ENCODE measurements at places on chromosomes 12 and 14.

DNA sequence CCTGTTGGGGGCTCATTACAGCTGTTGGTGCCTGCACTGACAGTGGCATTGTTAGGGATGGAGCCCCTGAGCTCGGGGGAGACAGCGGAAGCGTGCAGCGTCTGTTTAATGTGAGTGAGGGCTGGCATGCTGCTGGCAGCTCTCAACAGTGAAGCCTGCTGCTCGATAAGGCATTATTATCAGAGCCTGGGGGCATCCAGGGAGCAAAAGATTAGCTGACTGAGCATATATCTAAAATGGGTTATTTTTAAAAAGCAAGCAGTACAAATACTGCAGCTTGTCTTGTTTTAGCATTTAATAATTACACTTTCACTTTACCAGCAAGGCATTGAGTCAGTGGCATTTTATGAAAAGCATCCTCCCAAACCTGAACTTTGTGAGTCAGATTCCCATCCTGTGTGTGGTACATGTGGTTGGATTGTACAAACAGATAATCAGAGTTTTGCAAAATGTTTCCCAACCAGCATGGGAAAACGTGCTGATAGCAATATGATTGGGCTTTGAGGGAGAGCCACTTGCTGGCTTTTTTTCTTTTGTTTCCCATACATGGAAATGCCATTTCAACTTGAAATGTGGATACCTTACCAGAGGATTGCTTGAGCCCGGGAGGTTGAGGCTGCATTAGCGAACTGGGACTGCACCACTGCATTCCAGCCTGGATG is 150.8 kb downstream of the PRKCH start:
- no peak for DNase-seq

DNA sequence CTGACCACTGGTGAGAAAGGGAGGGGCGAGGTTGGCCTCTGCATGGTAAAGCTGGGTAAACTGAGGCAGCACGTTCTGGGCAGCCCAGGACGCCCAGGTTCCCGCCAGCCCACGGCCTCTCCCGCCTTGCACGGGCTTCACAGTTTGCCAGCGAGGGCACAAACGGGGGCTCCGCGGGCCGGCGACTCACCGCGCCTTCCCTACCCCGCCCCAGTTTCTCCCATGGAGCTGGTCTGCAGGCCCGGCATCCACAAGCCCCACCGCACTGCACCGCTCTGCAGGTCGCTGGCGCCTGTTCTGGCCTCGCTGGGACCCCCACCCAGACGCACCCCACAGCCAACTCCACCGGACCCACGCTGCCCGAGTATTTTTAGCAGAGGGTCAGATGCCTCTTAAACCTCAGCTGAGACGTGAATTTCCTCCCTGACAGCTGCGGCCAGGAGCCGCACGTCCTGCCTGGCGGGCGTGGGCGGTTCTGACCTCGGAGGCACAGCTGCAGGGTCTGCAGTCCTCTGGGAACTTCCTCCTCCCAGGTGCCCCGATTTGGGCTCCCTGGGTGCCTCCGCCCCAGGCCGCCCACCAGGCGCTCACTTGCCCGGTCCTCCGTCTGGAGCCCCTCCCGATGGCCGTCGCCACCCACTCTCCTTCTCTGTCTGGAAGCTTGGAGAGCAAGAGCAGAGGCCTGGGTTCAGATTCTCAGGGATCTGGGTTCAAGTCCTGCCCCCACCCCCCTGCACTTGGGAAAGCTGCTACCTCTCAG is 29.5 kb upstream of the INF2 start:
- no peak for DNase-seq

DNA sequence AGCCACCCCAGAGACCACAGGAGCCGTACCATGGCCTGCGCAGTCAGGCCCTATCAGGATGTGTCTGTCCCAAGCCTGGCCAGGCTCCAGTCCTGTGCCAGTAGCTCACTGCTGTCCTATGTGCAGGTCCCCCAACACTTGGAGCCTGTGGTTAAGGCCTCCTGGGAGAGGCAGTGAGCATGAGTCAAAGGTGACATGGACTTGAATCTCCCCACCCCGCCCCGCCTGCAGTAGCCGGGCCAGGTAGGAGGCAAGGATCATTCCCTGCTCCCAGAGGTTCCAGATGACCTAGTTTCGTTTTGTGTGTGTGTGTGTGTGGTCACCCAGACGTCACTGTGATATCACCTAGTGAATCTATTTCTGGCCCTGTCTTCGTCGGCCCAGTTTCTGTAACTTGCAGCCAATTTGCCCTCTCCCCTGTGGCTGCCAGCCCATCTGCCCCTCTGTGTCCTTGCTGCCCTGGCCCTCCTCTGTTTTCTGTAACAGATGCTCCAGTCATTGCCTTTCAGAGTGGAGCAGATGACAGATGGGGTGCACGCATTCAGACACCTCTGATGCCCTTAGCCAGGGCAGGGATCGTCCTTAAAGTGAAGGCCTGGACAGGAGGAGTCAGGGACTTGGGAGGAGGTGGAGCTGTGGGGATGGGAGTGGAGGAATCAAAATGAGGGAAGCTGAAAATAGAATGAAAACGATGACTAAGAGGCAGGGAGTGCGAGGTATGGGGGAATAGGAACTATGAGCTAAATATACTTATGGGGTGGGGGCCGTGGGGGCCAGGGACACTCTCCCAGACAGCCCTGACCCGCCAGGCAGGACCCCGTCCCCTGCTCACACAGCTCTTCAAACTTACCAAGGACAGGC is 37.4 kb downstream of the SLC6A12 start:
- no peak for DNase-seq

DNA sequence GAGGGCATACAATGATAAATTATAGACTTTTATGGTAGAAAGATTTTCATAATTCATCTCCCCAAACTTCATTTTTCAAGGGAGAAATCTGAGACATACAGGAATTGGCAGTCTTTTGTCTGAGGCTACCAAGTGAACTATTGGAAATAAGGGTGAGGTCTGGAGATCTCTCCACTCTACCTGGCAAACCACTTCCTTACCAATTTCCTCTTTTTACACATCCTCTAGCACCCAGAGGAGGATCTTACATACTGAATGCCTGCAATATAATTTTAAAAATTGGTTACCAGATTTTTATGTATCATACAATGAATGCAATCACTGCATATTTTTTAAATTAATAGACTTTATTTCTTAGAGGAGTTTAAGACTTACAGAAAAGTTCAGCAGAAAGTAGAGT is 6.6 kb downstream of the PDE6H start:
- DNase-seq, result no peak

GRCh38 chr12:42483521-42483790 is 106.1 kb downstream of the PRICKLE1 start:
- DNase-seq, result no peak

GRCh38 chr12:22746720-22747119 is 121.7 kb downstream of the ETNK1 start:
- DNase-seq, result no peak

GRCh38 chr12:113462117-113462774 is 9.4 kb downstream of the LHX5 start:
- peak; percentile 36 for DNase-seq

DNA sequence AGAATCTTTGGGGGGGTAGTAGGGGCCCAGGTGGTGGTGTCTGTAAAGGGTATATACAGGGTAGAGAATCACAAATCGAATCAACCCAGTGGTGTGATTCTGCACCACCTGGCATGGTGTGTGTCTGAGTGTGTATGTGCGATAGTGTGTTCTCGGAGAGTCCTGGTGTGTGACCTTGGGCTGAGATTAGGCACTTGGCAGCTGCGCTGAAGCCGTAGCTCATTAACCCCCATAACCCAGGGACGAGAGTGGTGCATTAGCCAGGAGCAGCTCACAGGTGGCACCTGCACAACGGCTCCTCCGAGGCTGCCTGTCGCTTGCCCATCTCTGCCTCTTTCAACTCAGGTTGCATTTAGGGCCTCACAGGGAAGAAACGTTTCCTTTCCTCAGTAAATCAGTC is 15.6 kb upstream of the TESC start:
- no peak for DNase-seq

DNA sequence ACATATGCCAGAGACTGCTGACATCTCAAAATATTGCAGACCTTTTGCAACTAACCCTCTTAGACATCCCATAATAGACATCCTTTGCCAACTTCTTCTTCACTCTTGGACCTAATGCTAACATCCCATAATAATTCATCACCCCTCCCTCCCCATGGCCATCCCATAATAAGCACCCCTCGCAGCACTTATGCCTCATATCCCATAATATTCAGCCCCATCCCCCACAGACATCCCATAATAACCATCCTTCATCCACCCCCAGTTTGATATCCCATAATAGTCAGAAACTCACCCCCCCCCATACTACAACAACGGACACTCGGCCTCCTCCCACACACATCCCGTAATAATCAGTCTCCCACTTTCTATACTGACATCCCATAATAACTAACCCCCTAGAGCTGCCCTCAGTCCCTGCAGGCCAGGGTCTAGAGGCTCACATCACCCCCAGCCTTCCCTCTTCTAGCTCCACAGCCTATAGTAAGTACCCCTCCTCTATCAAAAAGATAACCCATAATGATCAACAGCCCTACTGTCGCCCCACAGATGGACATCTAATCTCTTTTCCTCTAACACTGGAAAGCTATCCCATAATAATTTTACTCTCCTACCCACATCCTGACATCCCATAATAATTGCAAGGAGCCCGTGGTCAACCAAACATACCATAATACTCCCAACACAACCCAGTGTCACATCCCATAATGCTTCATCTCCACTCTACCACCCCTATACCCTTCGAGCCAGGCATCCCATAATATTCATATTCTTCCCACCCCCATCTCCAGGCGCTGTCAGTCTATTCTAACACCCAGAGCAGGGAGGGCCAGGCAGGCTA is 792 bp upstream of the CHD4 start:
- DNase-seq, result no peak

DNA sequence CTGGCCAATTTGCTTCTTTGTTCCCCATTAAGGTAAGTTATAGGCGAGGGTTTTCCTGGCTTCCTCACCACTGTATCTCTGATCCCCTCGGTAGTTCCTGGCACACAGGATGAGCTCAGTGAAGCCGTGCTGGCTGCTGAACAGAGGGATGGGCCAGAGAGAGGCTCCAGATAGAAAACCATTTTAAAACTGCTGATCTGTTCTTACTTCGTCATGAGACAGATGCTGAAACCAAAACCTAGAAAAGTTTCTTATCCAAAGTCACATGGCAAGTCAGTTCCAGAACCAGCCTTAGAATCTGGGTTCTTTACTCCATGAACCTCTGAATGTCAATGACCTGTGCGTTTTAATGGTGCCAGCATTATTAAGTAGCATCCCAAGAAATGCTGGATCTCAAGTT is 76.3 kb upstream of the RIN3 start:
- no peak for DNase-seq

GRCh38 chr14:68495101-68496039 is 297.5 kb downstream of the ZFP36L1 start:
- DNase-seq, result no peak

GRCh38 chr12:103810111-103810510 is 30.9 kb downstream of the NT5DC3 start:
- DNase-seq, result no peak

GRCh38 chr12:20393707-20394106 is 25.4 kb downstream of the PDE3A start:
- no peak for DNase-seq

- DNase-seq, result no peak
Measured at GRCh38 chr12:52018433-52019112, 11.8 kb downstream of the TAMALIN start.
